ENCODE measurements at places on chromosomes 7 and 10. TPM values are rescaled to one million over a fixed set of nuclear protein-coding genes. Genes with fewer than 3 reads are reported as not detected.

The CTTNBP2 gene
- 2.6 TPM for polyA plus RNA-seq

The DNAJC1 gene
- 44.8 TPM for polyA plus RNA-seq

The STK31 gene
- polyA plus RNA-seq: 0.29 TPM

The CRHR2 gene
- polyA plus RNA-seq: not detected
